Substantia nigra (tissue), 51 donors: ENCODE measurements at places on chromosomes 6 and 20.

DNA sequence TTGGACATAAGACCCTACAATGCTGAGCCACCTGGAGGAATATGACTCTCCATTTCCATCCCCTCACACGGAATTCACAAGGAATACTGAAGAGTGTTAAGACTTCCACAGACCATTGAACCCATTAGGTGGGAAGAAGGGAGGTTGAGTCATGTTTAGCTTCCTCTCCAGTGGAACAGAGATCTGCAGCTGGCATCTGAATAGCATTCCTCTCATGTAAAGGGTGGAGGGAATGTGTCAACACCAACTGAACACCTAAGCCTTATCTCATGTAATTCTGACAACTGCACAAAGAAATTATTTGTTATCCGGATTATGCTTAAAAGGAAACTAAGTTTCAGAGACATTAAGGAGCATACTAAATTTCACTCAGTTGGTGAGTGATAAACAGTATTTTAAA lies 705.9 kb downstream of the MAFB start:
- DNase-seq: no peak

GRCh38 chr20:4161401-4162251 lies 146.3 kb upstream of the RNF24 start:
- DNase-seq: no peak

- no peak for DNase-seq
These were observed 93.1 kb downstream of the HFE start for GRCh38 chr6:26180346-26180745.

DNA sequence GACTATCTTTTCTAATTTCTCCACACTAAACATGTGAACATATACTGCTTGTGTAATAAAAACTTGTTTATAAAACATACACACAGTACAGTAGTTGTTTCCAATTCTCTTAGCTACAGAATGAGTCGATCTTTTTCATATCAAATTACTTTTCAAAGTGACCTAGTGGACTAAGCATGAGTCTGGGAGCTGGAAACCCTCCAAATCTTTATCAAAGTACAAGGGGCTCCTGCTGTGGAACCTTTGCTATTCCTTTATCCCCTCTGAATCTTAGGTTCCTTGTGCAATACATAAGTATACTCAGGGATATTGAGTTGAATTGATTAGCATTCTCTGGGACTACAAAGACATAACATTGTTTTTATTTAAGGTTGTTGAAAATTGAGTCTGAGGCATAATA lies 48.7 kb upstream of the TAB2 start:
- DNase-seq: no peak

DNA sequence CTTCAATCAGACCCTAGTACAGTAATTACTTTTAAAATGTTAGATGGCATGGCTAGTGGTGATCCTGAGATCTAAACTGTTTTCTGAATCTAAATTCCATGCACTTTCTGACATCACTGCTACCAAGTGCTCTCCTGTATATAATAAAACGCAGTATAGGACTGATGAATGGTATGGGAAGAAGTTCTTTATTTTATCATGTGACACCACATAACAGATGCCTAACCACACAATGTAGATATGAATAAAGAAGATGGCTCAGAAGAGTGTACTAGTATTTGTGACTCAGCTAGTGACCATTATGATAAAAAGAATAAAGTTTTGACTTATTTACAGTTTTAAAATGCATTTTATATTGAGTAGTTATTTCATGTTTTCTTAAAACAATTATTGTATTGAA lies 8.5 kb downstream of the NDUFAF4 start:
- DNase-seq: no peak

DNA sequence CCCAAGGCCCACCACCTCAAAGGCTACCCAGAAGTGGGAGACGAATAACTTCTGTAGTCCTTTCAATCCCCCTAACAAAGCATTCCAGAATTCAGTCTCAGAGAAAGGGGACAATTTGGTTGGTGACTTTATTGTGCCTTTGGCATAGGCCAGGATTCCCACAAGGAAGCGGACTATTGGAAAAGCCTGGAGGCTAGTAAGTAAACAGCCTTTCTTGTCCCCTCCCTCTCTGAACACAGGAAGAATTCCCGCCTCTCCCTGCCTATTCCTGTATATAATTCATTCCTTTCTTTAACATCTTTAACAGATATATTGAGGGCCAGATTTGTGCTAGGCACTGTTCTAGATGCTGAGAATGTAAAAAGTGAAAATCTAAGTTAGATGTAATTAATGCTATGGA lies 36.1 kb downstream of the RNF8 start:
- no peak for DNase-seq

- peak; percentile 2 for DNase-seq
These were observed 65.4 kb upstream of the RIN2 start for GRCh38 chr20:19692685-19693119.

GRCh38 chr6:7132398-7133035 lies 24.8 kb downstream of the RREB1 start:
- DNase-seq: no peak

DNA sequence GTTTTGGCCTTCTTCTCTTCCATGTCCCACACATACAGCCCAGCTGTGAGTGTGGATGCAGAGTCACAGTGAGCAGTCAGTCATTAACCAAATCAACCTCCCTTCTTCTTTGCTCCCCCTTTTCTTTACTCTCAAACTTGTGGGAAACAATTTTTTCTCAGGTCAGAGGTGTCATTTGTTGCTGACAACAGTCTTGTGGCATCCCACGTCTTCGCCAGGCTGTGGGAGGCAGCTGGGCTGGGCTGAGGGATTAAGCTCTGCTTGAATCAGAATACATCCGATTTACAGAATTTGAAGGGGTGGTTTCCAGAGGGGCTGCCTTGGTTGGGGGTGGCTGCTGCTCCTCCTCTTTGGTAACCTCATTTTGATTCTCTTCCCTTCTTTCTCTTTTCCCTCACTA lies 40.5 kb downstream of the SCGN start:
- DNase-seq: no peak

- no peak for DNase-seq
These were observed 53.9 kb downstream of the FAM120B start for GRCh38 chr6:170360476-170360875.

GRCh38 chr6:119142041-119142440 lies 63.6 kb upstream of the FAM184A start:
- no peak for DNase-seq

DNA sequence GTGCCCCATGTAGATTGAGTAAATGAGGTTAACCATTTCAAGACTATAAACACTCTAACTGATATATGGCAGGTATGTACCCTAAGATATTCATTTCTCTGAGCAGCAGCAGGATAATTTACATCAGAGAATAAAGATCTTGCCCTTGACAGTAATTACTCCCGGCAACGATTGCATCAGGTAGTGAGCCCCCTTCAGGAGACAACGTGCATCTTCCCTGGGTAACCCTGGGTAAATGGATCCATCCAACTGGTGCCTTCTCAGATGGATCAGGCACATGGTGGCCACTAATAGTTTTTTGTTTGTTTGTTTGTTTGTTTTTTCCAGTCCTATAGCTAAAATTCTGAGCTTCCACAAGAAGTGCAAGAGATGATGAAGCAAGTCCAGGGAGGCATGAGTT lies 469.4 kb upstream of the SLC35B3 start:
- DNase-seq: no peak

DNA sequence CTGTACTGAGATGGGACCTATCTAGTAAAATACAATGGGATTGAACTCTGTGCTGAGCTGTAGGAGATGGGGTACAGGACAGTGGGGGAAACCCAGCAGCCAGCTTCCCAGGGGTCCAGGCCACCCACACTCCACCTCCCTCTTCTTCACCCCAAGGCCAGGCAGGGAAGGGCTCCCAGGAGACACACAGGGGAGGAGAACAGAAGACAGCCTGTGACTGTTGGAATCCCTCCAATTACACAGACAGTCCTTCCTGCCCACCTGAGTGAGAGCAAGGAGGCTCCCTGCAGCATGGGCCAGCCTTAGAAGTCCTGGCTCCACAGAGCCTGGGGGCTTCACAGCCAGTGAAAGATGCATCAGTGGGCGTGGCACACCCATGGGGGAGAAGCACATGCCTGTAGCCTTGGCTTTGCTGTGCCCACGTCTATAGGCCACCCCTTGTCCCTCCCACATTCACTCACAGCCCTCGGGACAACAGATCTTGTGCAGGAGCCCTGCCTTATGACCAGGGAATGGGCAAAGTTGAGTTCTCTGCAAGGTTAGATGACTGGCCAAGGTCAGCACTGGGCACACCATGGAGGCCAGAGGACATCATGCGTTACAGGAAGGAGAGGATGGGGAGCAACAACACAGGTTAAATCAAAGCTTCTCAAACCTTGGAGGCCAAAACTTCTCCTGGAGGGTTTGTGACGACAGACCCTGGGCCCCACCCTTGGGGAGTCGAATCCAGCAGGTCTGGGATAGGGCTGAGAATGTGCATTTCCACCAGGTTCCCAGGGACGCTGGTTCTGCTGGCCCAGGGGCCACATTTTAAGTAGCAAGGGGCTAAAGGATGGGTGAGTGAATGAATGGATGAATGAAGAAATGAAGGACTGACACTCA lies 12.3 kb upstream of the CST7 start:
- DNase-seq: no peak

- no peak for DNase-seq
These were observed 90.2 kb downstream of the GMDS start for GRCh38 chr6:2155206-2155605.

DNA sequence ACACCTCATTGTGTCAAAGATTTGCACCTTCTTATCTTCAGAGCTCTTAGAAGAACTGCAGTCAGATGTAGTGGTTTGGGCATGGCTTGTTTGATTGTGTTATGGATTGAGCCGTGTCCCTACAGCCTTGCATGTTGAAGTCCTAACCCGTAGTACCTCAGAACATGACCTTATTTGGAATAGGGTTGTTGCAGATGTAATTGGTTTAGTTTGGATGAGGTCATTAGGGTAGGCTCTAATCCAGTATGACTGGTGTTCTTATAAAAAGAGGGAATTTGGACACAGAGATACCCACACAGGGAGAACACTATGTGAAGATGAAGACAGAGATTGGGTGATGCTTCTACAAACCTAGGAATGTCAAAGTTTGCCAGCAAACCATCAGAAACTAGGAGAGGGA lies 35.4 kb upstream of the PHACTR2 start:
- DNase-seq: no peak

GRCh38 chr6:170260686-170261085 lies 30.2 kb downstream of the DLL1 start:
- DNase-seq: no peak

DNA sequence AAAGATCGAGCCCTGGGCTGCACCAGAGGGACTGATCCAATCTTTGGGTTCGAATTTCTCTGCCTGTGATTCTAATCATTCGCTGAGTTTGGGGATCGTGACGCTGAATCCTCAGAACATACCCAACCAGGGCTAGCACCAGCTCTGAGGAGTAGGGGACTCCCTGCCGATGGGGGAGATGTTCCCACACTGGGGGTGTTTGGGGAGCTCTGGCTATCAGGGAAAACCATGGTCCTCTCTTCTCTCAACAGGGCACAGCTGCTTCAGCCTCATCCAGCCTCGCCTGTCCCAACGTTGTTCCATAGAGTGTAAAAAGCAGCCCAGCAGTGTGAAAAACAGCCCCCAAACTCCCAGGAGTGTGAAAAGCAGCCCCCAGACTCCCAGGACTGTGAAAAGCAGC lies 136.6 kb downstream of the ANKRD60 start:
- DNase-seq: no peak

DNA sequence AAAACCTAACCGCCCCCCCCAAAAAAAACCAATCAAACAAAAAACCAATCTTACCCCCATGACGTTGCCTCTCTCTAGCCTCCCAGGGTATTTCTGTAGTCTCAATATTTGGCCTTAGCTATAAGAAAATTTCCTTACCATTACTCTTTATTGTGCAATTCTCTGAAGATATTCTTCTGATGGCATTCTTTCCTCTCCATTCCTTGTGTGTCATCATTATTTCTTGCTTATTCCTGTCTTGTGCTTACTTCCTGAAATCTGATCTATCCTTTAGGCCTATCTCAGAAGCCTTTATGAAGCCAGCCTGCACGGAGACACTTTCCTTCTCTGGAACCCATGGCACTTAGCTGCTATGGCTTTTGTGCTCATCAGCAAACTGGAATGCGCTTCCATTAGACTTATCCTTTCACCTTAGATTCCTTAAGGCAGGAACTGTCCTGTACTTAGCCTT lies 65.9 kb upstream of the DDR1 start:
- DNase-seq: no peak

GRCh38 chr20:60102665-60103210 lies 144.5 kb downstream of the CDH26 start:
- DNase-seq: no peak

GRCh38 chr6:161356167-161356854 lies 82.5 kb upstream of the AGPAT4 start:
- no peak for DNase-seq

DNA sequence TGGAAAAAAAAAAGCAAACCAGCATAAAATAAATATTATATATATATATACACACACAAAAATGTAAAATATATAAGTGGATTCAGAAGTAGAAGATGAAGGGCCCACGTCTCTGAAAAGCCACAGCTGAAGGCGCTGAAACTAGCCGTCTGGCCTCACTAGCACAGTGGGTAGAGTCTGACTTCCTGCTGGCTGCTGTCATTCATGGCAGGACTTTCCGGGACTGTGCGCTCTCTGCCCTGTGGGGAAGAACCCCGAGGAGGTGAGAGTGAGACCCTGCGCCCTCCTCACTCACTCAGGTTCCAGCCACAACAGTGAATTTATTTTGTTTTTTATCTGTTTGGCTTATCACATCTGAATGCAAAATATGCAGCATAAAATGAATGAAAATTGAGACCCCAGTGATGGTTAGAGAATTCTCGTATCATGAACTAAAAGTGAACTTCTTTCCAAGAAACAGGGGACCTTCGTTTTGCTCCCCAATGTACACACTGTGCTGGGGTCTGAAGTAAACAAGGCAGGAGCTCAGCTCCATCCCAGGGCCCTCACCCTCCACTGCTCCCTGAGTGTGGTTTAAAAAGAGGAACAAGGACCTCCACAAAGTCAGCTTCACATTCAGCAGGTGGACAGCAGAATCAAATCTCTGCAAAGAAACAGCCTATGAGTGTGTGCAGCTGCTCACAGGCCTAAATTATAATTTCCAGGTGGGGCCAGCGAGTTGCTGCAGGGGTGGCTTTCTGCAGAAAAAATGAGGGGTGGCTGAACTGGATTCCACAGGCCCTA lies 1.3 kb upstream of the RAMACL start:
- no peak for DNase-seq

GRCh38 chr6:110037726-110038295 lies 59.7 kb downstream of the GPR6 start:
- DNase-seq: no peak

DNA sequence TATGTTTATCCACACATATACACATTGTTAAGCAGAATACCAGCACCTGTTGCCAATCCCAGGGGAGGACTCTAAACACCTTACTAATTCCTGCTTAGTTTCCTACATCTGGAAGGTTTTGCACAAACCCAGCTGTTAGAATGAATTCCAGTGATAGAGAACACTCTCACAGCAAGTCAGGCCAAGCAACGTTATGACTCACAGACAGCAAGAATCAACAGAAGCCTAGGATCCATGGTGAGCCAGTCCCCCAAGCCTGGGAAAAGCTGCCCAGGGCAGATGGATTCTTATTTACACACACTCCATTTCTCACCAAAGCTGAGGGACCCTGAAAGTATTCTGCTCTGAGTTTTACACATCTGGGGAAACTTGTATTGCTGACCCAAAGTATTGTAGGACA lies 291.7 kb downstream of the SLC35F1 start:
- DNase-seq: no peak
